ENCODE measurements at places on chromosomes 1 and 21.

DNA sequence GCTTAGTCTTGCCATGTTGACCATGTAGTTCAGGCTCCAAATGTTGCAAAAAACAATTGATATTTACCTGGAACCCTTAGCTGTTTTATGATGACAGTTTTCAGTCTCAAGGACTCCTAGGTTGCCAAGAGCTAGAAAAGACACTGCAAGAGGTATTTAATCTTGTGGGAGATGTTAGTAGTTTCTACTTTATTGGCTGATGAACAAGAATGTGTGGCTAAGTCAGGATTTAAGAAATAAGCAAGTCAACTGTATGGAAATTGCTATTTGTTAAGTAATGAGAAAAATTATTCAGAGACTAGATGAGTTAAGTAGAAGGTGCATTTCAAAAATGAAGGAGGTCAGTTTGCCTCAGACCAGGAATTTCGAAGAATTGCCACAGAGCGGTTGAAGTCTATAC is 639.7 kb upstream of the USP24 start:
- DNase-seq, result peak; percentile 81

DNA sequence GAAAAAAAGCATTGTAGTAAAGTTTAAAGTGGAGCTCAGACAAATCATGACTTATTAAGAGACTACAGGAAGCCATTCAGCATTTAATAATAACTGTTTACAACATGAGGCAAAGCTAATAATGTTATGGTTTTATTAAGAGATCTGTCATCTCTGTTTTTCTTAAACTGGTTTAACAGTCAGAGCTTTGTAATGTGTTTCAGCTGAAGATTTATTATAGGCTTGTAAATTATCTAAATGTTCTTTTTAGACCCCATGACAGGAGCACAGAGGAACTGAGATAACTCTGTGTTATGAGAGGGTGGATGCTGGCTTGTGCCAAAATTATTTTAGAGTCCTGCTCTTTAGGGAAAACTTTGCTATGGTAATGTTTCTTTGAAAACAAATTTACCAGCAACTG is 38.0 kb upstream of the RWDD3 start:
- DNase-seq, result no peak

DNA sequence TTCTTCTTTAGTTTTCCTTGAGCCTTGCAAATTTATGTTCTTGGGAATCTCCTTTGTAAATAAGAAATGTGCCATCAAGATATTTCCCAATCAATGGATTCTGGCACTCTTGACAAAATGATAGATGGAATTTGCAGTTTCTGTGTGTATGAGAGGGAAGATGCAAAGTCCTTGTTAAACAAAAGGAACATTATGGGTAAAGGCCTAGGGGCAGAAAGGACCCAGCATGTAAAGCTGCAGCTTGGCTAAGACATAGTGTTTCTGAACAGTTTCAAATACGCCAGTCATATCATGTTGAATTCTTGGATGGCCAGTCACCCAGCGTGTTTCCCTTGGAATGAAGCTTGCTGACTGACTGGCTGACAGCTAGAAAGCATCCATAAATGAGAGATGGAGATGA is 210.8 kb downstream of the NFIA start:
- DNase-seq, result no peak

GRCh38 chr1:150473659-150474058 is 13.6 kb upstream of the TARS2 start:
- no peak for DNase-seq

GRCh38 chr21:36551321-36551720 is 71.4 kb upstream of the CLDN14 start:
- DNase-seq, result no peak

DNA sequence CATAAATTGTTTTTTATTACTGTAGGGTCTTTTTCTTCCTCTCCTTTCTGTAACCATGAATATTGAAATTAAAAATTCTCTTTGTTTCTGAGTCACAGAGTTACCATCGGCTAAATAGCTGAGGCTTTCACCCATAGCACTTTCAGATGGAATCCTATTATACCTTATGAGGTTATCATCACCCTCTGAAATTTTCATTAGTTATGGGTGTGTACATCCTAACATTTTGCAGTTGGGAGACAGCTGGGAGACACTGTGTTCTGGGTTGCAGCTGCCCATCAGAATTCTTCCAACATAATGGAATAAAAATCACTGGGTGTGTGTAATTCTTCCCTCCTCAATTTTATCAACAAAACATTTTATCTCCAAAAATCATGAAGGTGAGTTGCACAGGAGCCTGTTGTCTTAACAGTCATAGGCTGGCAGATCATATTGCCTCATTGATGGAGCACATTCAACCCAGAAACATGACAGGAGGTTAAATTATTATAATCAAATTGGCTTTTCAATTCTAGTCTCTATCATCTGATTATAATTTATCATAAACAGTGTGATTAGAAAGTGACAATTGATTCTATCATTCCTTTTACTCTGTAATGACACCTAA is 17.4 kb downstream of the CYYR1 start:
- DNase-seq, result no peak

GRCh38 chr21:26057477-26058170 is 112.9 kb downstream of the APP start:
- DNase-seq, result no peak

- no peak for DNase-seq
These were observed 98.3 kb downstream of the CD58 start for GRCh38 chr1:116472431-116472961.

GRCh38 chr1:53025034-53025768 is 36.8 kb upstream of the PODN start:
- peak; percentile 43 for DNase-seq

DNA sequence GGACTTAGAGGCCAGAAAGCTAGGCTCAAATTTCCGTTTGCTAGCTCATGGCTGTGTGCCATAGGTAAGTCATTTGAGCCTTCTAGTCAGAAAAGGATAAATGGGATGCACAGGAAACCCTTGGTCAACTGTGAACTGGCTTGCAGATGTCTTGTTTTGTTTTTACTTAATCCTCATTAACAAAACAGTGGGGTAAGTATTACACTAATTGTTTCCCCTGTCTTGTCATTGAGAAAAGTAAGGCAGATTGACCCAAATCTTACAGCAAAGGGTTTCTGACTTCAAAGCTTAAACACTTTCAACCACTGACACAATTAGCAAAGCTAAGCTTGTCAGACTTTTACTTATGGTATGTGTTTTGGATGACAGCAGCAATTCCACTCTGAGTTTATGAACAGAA is 291.3 kb downstream of the NTNG1 start:
- DNase-seq, result no peak

- no peak for DNase-seq
These were observed 229.3 kb upstream of the PTBP2 start for GRCh38 chr1:96492236-96492635.

GRCh38 chr1:196593955-196594354 is 14.3 kb downstream of the KCNT2 start:
- DNase-seq, result no peak

DNA sequence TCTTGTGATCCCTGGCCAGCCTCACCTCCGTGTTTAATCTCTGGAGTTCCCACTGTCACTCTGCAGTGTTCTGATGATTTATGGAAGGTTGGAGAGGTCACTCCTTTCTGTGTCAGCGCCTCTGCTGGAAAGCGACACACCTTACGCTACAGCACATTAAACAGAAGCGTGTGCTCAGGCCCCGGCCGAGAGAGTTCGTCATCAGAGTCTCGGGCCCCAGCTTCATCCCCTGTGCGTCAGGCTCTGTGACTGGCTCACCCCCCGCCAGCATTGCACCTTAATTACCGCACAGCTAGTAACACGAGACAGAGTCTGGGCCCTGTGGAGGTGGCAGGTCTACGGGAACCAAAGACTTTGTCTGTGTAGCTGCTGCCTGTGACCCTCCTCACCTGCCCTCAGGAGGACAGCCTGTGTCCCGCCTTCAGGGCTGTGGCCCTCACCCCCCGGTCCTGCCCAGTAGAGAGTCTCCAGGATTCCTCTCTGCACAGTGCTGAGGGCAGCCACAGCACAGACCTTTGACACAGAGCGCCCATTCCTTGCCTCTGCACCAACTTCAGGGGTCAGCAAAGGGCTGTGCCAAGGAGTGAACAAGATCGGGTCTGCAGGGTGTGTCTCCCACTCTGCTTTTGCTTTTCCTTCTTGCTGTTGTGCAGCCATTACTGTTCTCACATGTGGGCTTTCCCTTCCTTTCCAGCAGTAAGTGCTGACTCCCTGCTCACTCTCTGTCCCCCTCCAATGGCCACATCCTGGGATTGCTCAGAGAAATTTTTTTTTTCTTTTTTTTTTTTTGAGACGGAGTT is 157.6 kb downstream of the PGBD5 start:
- DNase-seq, result peak; percentile 76

DNA sequence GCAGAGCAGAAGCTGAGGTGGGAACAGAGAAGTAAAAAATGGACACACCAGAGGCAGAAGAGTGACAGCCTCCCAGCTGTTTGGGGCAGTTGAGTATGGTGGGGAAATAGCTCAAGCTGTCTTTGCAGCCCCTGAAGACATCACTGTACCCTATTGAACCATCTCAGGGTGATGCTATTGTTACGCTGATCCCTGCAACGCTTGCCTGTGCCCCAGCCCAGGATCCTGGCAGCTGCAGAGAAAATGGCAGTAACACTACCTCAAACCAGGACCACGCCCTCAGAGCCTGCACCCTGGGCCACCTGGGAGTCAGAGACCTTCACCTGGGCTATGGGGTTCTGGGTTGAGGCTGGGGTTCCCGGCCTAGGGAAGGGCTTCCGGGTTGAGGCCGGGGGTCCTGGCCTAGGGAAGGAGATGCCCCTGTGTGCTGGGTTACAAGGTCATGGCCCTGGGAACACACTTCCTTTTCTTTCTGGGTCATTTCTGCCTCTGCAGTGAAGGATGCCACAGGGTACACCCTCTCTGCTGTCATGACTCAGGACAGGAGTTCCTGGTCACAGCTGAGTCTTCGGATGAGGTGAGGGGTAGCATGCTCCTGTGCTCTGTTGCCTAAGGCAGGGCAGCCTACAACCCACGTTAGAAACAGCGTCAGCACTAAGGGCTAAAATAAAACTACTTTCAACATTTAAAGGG is 11.6 kb downstream of the BSND start:
- no peak for DNase-seq

DNA sequence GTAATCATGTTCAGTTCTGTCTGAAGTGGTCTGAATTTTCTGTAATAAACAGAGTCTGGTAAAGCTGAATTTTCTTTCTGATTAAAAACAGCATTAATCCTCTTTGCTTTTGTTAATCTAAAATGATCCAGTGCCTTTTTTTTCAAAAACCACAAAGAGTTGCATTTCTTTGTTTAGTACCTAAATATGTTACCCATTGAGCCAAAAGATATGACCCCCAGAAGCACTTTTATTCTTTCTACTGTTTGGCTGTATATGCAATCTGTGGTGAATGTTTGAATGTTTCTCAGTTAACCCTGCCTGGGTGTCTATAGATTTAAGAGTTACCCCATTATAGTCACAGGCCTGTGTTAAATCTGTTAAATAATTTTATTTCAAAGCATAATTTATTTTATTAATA is 394.8 kb downstream of the PTPRC start:
- no peak for DNase-seq

DNA sequence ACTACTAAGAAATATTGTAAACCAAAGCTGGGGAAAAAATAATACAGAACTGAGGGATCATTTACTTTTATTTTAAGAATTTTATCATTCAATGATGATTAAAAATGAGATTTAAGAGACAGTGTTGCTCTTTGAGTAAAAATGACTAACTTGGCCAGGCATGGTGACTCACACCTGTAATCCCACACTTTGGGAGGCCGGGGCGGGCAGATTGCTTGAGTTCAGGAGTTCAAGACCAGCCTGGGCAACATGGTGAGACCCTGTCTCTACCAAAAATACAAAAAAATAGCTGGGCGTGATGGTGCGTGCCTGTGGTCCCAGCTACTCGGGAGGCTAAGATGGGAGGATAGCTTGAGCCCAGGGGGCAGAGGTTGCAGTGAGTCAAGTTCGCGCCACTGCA is 21.8 kb upstream of the PLEKHO1 start:
- DNase-seq, result no peak

GRCh38 chr1:227766015-227766634 is 30.9 kb downstream of the SNAP47 start:
- DNase-seq, result no peak

DNA sequence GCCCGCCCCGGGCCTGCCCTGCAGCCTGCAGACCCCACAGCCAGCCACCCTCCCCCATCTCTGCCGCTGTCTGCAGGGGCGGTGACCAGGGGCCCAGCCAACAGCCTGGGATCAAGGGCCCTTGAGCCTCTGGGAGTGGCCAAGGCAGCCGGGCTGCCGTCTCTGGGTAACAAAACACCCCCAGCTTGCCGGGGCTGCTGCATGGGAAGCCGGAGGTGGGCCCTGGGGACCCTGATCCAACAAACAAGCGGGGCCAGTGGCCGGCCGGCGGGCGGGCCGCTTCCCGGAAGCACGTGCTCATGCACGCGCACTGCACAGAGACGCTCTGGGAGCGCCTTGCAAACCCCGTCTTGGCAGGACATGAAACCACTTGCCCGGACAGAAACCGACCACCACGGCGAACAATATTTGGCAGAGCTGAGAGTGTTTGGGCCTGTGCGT is 13.2 kb downstream of the MEGF6 start:
- peak; percentile 3 for DNase-seq

DNA sequence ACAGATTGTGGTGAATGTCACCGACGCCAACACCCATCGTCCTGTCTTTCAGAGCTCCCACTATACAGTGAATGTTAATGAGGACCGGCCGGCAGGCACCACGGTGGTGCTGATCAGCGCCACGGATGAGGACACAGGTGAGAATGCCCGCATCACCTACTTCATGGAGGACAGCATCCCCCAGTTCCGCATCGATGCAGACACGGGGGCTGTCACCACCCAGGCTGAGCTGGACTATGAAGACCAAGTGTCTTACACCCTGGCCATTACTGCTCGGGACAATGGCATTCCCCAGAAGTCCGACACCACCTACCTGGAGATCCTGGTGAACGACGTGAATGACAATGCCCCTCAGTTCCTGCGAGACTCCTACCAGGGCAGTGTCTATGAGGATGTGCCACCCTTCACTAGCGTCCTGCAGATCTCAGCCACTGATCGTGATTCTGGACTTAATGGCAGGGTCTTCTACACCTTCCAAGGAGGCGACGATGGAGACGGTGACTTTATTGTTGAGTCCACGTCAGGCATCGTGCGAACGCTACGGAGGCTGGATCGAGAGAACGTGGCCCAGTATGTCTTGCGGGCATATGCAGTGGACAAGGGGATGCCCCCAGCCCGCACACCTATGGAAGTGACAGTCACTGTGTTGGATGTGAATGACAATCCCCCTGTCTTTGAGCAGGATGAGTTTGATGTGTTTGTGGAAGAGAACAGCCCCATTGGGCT is 3.0 kb downstream of the CELSR2 start:
- DNase-seq, result no peak

GRCh38 chr1:84410328-84411095 is 12.2 kb downstream of the DNASE2B start:
- no peak for DNase-seq

DNA sequence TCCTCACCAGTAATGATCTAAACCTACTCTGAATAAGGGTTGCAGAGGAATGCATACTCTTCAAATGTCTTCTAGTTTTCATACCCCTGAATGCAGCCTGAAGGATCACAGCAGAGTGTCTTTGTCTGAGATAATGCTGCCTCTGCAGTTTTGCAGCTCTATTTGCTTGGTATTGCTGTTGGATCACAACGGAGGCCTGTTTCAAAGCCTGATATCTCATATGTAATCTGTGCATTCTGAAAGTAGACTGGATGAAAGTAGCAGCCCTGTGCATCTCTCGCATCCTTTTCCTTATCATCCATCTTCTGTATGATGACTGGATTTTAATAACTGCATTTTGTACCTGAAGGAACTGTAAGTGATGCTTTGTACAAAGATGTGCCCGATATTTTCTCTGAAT is 34.9 kb upstream of the F13B start:
- DNase-seq, result no peak
